ENCODE measurements at places on chromosomes 5 and 9. TPM values are rescaled to one million over a fixed set of nuclear protein-coding genes. Genes with fewer than 3 reads are reported as not detected.

- no peak for DNase-seq
Observed at GRCh38 chr9:133813749-133814585, 75.8 kb upstream of the SARDH start.

DNA sequence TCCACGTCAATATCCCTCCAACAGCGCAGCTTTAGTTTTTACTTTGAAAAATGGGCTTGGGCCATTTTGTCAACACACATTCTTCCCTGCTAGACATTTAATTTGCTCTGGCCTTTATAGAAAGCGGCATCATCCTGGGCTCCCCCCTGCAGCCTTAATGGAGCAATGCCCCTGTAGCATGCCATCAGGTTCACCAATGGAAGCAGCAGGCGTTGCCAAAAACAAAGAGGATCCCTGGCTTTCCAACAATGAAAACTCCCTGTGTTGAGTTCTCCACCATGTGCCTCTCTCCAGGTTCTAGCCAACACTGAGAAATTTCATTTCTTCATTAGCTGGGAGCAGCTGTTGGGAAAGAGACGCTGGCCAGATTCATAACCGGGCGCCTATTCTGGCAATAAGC, 139.5 kb downstream of the ZNF622 start:
- DNase-seq: no peak

The SMIM27 gene
- 14.6 TPM for total RNA-seq

The CER1 gene
- total RNA-seq: not detected

The SGCD gene
- total RNA-seq: 13.1 TPM

Data from osteocyte (in vitro differentiated cells).